ENCODE measurements at places on chromosomes 13 and 19. TPM values are rescaled to one million over a fixed set of nuclear protein-coding genes. Genes with fewer than 3 reads are reported as not detected.
A peak's percentile ranks its signal among the peaks of the same experiment; 100 is the strongest.

The SAFB gene
- 45.7 TPM for total RNA-seq

The SLC7A9 gene
- total RNA-seq = not detected

DNA sequence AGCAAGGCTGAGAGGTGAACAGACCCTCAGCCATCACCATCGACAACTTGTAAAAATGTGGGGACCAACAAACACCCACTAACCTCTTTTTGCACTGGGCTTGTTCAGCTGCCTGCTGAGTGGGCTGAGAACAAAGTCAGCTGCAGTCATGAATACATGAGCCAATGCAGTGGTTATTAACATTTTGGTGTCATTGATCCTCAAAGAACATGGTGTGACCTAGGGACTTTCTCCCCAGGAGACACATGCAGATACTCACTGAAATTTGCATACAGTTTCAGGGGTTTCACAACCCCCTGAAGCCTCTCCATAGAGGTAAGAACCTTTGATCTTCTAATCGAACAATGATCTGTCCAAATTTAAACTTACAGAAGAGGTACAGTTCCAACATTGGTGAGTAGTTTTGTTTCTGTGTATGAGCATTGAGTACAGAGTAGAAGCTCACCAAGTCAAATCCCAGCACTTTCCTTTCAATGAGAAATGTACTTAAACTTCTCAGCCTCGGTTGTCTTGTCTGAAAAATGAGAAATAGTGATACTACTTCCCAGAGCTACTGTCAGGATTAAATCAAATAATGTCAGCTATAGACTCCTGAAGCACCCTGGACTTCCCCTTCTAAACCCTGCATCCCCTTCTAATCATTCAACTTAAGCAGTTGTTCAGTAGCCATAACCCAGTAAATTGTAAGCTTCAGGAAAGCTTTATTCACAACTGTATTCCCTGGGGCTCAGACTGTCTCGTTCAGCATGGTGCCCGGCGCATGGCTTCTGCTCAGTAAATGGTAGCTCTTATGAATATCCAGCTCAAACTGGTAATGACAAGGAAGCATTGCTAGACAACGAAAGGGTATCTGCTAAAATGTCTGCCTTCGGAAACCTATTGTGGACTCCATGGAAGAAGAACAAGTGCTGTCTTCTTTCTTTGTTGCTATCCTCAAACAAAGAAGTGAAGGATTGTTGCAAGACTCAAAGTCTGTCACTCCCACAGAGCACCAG, 148.7 kb downstream of the FOXO1 start:
- no peak for DNase-seq

GRCh38 chr13:107733276-107733675, 482.1 kb downstream of the LIG4 start:
- DNase-seq = no peak

- peak; percentile 57 for DNase-seq
Observed at GRCh38 chr13:79722885-79723445, 242.0 kb downstream of the NDFIP2 start.

- no peak for DNase-seq
Observed at GRCh38 chr13:50290186-50290585, 274.9 kb downstream of the KCNRG start.

Data from LHCN-M2 (cell line).